ENCODE measurements at places on chromosomes 7 and 10. TPM values are rescaled to one million over a fixed set of nuclear protein-coding genes. Genes with fewer than 3 reads are reported as not detected.

The FAM149B1 gene
- 35.9 TPM for total RNA-seq

The CNNM1 gene
- 0.23 TPM for total RNA-seq

The WAC gene
- 227 TPM for total RNA-seq

The NEBL gene
- 74.7 TPM for total RNA-seq

The NAT16 gene
- total RNA-seq: not detected

The ADAM12 gene
- 5.8 TPM for total RNA-seq

The BTAF1 gene
- 80.0 TPM for total RNA-seq

The TMEM209 gene
- total RNA-seq: 16.9 TPM

The PKD1L1 gene
- total RNA-seq: 0.26 TPM

The CYP2E1 gene
- total RNA-seq: 1.9 TPM

The LRRC18 gene
- 4.5 TPM for total RNA-seq

The NYAP1 gene
- total RNA-seq: 1.1 TPM

The GTPBP10 gene
- 17.9 TPM for total RNA-seq

The CYCS gene
- 85.1 TPM for total RNA-seq

The ITGA8 gene
- total RNA-seq: 124 TPM

The VWDE gene
- total RNA-seq: 1.7 TPM

The AKR1C4 gene
- not detected for total RNA-seq

The HTR7 gene
- total RNA-seq: 0.65 TPM

The SPDYE8 gene
- 0.11 TPM for total RNA-seq

The HOXA13 gene
- not detected for total RNA-seq

The ELN gene
- total RNA-seq: 274 TPM

Measured in lung (tissue), 17 donors.